AG09319 (cell line): ENCODE measurements at places on chromosomes 3 and 15.

GRCh38 chr3:13497386-13497785, 17.3 kb downstream of the HDAC11 start:
- no peak for DNase-seq

DNA sequence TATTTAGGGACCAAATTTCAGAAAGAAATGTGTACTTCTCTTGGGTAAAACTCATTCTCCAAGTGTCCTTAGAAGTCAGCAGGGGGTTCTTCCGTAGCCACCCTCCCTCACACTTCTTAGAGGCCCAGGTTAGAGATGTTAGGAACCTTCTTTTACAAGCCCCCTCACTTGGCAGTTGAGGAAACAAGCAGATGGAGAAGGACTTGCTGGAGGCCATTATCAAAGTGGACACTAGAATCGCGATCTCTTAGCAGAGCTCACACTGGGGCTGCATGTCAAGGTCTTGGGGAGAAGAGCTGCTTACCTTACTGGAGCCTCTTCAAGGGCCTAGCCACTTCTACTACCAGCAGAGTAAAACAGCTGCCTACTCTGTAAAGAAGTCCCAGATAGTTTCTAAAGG, 69.4 kb upstream of the POLG start:
- DNase-seq = no peak

DNA sequence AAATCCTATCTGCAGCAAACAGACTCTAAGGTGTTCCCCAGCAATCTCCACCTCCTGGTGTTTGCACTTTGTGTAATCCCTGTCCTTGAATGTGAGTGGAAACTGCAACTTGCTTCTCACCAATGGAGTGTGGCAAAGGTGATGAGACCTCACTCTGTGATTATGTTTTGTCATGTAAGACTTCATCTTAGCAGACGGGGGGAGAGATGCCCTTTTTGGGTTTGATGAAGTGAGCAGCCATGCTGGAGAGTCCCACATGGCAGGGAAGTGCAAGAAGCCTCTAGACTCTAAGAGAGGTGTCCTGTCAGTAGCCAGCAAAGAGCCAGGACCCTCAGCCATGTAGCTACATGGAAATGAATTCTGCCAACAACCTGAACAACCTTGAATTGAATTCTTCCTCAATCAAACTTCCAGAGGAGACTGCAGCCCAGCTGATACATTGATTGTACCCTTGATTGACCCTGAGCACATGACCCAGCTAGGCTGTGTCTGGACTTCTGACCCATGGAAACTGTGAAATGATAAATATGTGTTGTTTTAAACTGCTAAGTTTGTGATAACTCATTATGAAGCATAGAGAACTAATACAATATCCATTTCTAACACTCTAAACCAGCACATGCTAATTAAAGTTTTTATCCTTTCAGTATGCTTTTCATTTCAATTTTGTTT, 71.4 kb upstream of the RASGRF1 start:
- no peak for DNase-seq

- no peak for DNase-seq
Observed at GRCh38 chr15:50144341-50145120, 25.5 kb upstream of the ATP8B4 start.

GRCh38 chr3:10263646-10264363, 15.5 kb downstream of the TATDN2 start:
- no peak for DNase-seq

GRCh38 chr3:65173841-65174240, 486.0 kb upstream of the ADAMTS9 start:
- no peak for DNase-seq

GRCh38 chr3:87997298-87997697, 61.5 kb downstream of the CGGBP1 start:
- DNase-seq = no peak

DNA sequence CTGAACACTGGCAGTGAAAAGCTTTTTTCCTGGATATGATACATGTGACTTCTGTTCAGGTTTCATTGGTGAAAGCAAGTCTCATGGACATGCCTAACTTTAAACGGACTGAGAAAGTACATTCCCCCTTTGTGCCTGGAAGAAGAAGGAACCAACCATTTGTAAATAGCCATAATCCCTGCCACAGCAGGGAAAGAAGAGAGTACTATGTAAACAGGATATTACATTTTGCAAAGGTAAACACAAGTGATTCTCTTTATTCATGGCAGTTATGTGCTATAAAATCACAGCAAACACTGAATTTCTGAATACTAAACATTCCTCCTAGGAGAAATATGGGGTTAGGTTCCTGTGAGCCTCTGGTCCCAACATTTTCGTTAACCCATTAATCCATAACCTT, 46.8 kb downstream of the PRICKLE2 start:
- DNase-seq = no peak

DNA sequence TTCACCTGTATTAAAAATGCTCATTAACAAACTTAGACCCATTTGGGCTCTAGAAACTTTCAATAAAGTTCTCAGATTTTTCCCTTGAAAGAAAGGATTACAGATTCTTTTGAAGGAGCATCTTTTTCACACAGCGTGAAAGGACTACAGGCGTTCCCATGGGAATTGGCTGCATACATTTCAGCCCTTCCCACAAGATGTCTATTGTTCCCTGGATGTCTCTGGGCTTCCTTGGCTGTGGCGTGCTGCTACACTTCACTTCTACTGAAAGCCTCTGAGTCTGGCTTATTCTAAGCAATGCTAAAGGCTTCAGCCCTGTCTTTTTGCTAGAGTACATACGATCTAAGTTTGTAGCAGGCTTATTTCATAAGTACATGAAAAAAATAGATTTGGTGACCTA, 1.4 kb downstream of the VEPH1 start:
- DNase-seq = no peak

DNA sequence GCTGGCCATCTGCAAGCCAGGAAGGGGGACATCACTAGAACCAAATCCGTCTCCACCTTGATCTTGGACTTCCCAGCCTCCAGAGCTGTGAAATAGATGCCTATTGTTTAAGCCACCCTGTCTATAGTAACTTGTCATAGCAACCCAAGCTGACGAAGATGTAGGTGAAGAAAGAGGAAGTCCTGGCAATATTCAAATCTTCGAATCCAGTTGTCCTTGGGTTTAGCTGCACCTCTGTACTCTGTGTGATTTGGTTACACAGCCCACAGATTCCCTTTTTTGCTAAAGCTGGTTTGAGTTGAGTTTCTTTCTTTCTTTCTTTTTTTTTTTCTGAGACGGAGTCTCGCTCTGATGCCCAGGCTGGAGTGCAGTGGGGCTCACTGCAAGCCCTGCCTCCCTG, 68.0 kb upstream of the XCR1 start:
- DNase-seq = no peak

- peak; percentile 59 for DNase-seq
Observed at GRCh38 chr15:90402223-90402622, 14.2 kb downstream of the IQGAP1 start.

- no peak for DNase-seq
Observed at GRCh38 chr3:170524073-170524472, 61.8 kb downstream of the SLC7A14 start.

- DNase-seq = no peak
Observed at GRCh38 chr15:78041946-78042345, 35.6 kb downstream of the TBC1D2B start.

DNA sequence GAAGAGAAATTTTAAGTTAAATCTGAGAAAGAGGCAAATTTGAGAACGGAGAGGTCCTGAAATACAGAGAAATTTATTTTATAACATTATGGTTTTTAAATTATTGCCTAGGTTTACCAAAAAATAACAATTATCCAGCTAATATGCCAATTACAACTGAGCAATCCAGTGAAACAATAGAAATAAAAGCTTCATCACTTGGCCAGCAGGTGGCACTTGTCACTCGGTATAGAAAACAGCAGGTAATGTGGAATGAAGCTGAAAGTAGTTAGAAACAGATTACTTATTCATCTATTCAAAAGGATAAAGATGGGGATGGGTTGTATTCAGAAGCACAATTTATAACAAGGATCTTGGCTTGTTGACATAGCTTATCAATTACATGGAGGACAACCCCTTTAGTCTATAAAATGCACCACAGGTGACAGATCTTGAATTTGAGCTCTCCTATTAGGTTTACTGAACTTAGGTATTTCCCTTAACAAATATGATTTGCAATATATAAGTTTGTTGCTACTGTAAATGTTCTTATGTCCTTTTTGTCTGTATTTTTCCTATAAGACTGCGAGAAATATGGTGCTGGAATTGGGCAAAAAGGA, 70.1 kb upstream of the GUCA1C start:
- peak; percentile 23 for DNase-seq

GRCh38 chr15:63086947-63087346, 34.7 kb upstream of the LACTB start:
- no peak for DNase-seq

DNA sequence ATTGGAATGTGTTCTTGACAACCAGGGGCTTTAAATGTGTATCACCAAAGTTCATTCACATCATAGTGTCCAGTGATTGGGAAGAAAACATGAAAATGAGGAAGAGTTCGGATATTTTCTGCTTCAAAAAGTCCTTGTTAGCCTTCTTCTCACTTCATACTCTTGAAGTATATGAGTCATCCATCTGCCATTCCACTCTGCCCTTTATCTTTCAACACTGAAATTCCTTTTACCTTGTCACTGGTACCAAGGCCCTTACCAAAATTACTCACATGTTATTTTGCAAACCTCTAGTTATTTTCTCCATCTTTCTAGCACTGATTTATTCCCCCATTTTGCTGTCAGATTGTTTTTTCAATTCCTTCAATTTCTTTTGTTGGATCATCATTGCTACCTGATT, 32.5 kb downstream of the OR5H15 start:
- no peak for DNase-seq

GRCh38 chr3:194396539-194396858, 2.6 kb downstream of the GP5 start:
- no peak for DNase-seq

DNA sequence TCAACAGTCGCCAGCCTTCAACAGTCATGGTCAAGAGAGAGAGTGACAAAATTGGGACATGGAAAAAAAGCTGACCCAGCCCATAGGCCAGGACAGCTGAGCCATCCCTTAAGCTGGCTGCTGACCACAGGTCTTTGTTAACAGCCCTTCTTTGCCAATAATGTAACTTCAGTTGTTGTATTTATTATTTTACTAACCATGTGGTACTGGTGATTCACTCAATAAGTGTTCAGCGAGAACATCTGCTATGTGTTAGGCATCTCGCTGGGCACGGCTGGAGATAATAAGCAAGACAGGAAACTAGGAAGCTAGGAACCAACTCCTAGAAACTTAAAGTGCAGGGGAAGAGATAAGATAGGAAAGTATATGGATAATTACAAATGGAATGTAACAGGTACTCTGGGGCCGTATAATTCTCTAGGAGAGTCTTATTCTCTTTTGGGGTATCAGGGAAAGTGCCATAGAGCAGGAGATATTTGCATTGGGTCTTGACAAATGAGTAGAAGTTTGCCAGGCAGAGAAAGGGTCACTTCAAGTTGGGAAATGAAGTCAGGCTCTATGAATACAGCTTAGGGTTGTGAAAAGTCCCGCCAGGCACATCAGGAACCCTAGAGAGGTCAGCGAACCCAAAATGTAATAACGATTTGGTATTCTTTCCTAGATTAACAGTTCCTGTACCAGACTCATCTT, 84.0 kb upstream of the TRA2B start:
- DNase-seq = peak; percentile 80

DNA sequence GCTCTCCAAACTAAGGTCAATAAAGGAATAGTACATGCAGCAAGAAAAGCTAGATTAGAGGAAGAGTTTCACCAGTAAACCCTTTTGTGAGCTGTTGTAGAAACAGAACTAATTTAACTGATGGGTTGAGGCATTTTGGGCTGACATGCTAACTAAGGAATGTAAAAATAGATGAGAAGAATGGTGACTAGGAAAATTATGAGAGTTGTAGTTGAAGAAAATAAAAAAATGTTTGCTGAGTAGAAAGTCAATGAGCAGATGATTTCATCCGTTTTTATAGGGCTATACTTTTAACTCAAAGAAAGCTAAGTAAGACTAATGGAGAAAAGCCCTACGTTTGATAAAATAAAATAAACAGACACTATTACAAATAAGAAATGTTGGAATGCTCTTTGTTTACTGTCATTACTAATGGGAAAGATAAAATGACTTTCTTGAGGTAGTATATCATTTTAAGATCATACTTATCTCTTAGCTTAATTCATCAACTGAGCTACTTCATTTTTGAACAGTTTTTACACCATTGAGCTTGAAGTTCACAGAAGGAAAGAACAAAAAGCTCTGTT, 209.4 kb upstream of the DPH6 start:
- DNase-seq = no peak

DNA sequence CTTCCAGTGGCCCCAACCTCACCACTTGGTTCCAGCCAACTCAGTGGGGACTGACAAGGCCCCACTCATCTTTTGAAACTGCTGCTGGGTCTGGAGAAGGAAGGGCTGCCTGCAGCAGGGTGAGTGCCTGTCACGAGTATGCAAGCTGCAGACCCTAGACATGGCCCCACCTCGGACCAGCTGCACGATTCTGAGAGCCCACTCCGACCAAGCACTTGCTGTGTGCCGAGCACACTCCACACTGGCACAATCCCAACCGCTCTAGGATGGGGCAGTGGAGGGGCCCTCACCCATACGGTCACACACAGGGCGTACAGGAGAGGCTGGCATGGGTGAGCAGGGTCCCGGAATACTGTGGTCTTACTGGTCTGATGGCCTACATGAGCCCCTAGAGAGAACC, 8.0 kb upstream of the PLXND1 start:
- DNase-seq = no peak

DNA sequence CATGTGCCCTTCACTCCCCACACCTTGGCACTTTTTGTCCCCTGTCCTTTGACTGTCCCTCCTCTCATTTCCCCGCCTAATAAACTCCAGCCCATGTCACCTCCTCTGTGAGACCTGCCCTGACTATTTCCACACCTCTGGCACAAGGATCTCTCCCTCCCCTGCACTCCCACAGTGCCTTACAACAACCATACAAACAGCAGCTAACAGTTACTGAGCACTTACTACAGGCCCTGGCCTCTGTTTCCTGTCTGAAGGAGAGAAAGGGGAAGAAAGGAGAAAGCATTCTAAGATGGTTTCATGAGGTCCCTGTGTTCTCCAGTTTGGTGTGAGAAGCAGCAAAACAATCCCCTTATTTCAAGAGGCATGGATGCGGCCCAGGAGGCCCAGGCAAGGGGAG, 20.0 kb upstream of the TRH start:
- DNase-seq = no peak

- no peak for DNase-seq
Observed at GRCh38 chr3:33372218-33373081, 67.8 kb downstream of the UBP1 start.

DNA sequence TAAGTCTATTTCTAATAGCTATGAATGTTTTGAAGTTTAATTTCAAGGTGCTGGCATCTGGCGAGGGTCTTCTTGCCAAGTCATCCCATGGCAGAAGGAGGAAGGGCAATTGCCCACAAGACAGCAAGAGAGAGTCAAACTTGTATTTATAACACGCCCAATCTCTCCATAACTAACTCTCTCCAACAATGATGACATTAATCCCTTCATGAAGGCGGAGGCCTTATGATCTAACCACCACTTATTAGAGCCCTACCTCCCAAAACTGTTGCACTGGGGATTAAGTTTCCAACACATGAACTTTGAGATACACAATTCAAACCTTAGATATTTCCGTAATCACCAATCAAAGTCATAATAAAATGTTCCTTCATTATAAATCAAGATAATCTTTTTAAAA, 406.9 kb downstream of the CNTN6 start:
- DNase-seq = no peak

GRCh38 chr15:93179700-93180102, 90.7 kb upstream of the RGMA start:
- no peak for DNase-seq

- no peak for DNase-seq
Observed at GRCh38 chr15:79083154-79083553, 7.4 kb downstream of the RASGRF1 start.

- DNase-seq = no peak
Observed at GRCh38 chr15:49747340-49747739, 126.5 kb downstream of the DTWD1 start.
